ENCODE measurements at places on chromosomes 6 and 20.

DNA sequence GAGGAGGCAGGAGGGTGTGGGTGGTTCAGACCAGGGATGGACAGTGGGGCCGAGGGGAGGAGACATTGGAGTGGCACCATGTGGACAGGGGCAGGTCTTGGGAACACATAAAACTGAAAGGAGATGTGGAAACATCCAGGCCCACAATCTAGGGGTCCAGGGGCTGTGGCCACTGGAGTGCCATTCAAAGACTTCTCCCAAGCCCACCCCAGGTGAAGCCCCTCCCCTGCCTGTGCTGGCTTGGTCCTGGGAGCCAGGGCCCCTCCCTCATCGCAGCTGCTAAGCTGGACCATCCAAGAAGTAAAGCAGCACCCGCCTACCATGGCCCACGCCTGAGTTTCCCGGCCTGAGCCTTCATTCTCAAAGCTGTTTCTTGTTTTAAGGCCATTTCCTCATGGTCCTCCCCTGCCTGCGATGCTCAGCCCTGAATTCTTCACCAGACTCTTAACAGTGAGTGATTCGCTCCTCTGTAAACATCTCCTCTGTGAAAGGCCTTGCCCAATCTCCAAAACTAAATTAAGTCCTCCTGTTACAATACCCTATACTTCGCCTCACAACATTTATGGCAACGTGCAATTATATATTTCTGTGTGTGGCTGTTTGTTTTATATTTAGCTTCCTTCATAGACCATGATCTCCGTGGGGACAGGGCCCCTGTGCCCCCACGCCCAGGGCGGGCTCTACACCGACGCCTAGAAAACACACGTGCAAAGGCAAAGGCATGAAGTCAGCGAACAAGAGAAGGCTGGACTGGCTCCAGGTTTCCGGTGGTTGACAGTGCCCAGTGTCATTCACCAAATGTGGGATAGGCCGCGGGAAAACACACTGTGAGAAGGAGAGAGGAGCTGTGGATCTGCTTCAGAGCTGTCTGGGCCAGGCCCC lies 267.8 kb downstream of the ERMARD start:
- DNase-seq: no peak

- no peak for DNase-seq
Measured at GRCh38 chr20:50852085-50852484, 57.2 kb downstream of the BCAS4 start.

DNA sequence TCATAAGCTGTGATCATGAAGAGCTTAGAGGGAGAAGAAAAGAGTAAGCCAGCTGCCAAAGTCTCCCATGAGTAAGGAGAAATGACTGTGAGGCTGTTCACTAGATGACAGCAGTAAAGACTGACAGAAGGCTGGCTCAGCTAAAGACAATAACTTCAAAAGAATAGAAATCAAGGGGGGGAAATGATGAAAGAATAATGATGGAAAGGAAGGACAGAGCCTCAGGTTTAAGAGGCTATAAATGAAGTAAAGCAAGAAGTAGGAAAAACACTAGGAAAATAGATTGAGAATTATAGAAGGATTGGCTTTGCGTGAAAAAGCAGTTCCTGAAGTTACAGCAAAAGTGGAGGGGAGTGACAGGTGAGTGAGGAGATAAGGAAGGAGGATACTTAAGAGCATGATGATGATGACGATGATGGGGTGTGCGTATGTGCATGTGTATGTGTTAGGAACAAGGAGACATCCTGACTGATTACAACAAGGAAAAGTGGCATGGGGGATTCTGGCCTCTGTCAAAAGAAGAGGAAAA lies 48.2 kb downstream of the HBS1L start:
- no peak for DNase-seq

GRCh38 chr6:29959467-29959866 lies 17.1 kb downstream of the HLA-A start:
- DNase-seq: no peak

Measured in cerebellar nuclear complex (tissue), 1 donor.